Umbilical cord (tissue), 2 donors: ENCODE measurements at places on chromosomes 4 and X. TPM values are rescaled to one million over a fixed set of nuclear protein-coding genes. Genes with fewer than 3 reads are reported as not detected.
A peak's percentile ranks its signal among the peaks of the same experiment; 100 is the strongest.

DNA sequence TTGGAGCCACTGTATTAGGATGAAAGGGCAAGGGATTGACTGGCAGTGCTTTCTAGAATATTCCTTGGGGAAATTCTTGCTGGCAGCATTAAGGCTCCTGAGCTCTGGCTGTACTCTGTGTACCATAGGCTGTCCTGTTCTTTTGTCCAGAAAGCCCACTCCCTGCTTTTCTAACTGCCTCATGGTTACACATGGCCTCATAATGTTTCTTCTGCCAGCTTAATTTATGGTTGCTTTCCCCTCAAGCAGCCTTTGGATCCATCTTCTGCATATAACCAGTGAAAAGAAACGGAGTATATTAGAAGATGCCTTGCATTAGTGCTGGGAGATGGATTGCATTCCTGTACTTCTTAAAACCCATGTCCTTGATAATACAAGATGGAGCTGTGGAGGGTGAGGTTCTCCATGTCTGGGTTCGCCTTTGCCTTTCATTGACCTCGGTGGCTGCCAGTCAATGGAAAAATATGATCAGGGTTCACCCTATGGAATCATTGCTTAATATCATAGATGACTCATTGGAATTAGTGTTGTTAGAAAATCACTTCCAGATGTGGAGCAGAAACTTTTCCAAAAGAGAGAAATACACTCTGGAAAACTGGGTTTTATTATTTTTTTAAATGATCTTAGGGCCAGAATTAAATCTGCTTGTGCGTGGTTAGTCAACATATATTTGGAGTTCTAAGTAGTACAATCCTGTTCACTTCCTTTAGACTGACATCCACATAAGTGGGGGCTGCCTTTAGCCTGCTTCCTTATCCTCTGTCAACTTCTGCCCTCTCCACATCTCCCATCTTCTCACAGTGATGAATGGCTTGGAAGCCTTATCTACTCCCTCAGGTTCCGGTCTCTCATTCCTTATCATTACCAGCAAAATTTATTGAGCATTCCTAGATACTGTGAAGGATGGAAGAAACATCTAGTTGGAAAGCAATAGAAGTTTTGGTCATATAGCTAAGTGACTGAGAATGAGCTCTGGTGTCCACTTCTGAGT lies 24.9 kb downstream of the DOCK11 start:
- peak; percentile 54 for DNase-seq

DNA sequence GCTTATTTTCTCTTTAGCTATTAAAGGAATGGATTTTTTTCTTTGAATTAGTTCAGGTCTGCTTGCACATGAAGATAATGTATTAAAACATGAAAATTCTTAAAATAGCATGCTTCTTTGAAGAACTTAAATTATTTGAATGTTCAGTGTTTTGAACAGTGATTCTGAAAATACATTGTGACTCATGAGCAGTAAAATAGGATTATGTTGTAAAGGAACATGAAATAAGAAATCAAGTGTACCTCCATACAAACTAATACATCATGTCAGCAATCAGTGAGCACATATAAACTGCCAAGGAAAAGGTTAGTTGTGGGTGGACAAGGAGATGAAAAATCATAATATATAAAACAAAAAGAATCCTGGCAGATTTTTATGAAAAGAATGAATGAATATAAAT lies 66.1 kb downstream of the SNX25 start:
- DNase-seq = peak; percentile 40

DNA sequence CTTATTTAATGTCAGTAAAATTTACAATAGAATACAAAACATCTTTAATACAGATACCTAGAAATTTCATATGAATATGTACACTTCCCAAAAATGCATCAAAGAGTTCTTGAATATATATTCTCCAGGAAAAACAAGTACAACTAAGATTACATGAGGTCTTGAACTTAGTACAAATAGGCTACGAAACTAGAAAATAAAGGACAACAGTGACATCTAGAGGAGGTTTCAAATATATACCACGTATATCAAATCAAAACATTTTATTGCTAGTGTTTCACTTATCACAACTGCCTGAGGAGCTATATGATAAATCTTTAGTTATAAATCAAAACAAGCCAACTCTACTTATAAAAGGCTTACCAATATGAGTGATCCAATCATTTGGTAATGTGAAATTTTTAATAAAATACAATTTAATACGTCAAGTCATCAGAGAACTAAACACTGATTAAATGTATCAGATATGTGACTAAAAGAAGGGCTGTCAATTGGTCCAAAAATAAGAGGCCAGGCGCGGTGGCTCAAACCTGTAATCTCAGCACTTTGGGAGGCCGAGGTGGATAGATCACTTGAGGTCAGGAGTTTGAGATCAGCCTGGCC lies 36.6 kb downstream of the ANAPC10 start:
- DNase-seq = peak; percentile 68

- no peak for DNase-seq
These were observed 38.7 kb upstream of the FGF2 start for GRCh38 chr4:122787940-122788339.

NSG1 gene
- 17.6 TPM for total RNA-seq
